ENCODE measurements at places on chromosomes 3 and 15.

- DNase-seq = no peak
These were observed 473.3 kb upstream of the NR2F2 start for GRCh38 chr15:95857124-95857757.

GRCh38 chr3:150299201-150299600, 108.9 kb upstream of the TSC22D2 start:
- DNase-seq = no peak

DNA sequence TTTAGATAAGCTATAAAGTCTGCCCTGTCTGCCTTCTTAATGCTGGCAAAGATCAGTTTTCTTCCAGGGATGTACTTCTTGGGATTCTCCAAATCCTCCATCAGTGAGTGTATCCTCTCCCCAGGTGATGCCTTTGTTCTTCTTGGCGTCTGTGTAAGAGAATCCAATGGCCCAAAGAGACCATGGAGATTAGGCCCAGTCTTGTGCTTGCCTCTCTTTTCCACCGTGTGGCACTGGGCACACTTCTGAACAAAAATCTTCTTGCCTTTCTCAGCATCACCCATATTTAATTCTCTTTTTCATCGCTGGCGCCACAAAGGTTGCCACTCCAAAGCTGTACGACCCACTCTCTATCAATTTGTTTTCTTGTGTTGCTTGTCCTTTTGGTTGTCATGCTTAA, 32.2 kb upstream of the TAMM41 start:
- no peak for DNase-seq

DNA sequence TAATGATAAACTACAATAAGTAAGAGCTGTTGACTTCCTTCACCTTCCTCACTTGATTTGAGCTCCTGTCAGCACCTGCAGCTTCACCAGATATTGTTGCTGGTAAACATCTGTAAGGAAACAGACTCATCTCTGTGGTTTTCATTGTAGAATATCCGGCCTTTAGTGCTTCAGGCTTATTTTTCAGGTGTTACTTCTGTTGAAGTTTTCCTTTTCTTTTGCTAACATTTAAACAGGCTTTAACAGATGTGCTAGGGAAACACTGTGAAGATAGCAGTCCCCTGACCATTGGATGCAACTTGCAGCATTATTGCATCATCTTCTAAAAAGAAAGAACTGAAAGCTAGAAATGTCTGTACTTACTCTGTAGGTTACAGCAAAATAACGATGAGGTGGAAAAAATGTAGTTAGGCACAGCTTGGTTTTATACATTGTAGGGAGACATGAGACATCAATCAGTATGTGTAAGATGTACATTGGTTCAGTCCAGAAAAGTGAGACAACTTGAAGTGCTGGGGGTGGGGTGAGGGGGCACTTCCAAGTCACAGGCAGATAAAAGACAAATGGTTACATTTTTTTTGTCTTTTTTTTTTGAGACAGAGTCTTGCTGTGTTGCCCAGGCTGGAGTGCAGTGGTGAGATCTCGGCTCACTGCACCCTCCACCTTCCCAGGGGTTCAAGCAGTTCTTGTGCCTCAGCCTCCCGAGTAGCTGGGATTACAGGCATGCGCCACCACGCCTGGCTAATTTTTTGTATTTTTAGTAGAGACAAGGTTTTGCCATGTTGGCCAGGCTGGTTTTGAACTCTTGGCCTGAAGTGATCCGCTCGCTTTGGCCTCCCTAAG, 10.2 kb downstream of the EDEM1 start:
- peak; percentile 32 for DNase-seq

DNA sequence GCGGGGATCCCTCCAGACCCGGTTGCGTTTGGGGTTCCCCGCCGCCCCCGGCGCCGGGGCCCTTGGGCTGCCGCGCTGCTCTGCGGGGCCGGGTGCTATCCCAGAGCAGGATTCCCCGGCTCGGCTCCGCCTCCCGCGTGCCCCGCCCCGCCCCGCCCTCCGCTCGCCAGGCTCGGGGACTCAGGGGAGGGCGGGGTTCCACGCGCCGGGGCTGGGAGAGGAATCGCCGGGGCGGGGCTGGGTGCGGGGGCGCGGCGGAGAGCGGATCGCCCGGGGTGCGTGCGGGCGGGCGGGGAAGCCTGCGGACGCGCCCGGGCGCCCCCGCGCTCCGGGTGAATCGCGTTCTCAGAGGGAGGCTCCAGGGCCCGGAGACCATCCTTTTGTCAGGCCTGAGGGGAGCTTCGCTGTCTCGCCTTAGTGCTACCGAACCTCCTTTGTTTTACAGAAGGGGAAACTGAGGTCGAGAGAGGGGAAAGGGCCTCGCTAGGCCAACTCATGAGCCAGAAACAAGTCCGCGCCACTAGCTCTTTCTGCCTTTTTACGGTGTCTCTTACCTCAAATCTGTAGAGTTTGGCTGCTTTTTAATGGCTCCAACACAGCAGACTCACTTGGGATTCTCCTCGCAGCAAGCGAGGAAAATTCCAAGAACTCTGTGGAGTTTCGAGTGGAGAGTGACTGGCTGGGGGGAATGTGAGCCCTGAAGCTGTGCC, at the start of gene TMEM158:
TMEM158 (minus strand) TSS at position 82 of the 710 bp plus-strand sequence. CDS start 260 bp downstream, outside the sequence.
- DNase-seq = no peak

DNA sequence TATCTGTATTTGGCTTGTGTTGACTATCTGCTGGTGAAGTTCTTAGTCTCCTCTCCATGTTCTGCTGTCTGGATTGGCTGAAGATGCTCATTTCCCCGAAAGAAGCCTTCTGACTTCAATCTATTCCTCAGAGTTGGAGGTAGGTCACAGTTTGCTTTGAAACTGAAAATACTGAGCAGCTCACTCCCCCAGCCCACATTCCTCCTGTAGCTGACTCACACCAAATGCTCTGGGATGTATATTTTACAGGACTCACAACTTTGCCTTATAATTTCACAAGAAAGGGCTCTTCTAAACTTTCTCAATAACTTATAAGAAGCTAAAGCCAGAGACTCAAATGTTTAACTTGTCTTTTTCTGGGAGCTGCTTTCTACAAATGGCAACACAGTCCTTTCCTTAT, 36.3 kb upstream of the SNX4 start:
- no peak for DNase-seq

GRCh38 chr3:138213398-138214085, 26.4 kb downstream of the ARMC8 start:
- no peak for DNase-seq

DNA sequence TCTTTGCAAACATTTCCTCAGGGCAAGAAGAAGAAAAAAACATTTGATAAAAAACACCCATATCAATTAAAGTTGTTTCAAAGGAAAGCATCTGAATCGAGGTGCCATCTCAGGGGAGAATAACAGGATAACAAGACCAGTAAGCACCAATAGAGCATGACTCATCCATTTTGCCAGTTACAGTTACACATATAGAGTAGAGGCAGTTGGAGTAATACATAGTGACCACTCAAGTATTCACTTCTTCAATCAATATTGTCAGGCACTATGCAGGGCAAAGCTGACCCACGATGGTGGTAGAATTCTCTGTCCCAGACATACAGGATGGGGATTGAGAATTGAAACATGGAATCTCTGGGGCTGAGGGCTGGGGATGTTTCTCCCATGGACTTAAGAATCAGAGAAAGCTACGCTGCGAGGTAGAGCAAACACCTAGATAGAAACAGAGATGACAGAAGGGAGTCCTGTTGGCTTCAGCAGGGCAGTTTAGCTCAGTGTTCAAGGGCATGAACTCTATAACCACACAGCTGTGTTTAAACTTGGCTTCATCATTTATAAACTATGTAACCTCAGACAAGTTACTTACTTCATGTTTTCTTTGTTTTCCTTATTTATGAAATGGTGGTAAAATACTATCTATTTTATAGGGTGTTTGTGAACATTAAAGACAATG, 186.4 kb upstream of the NANOGP8 start:
- DNase-seq = no peak

DNA sequence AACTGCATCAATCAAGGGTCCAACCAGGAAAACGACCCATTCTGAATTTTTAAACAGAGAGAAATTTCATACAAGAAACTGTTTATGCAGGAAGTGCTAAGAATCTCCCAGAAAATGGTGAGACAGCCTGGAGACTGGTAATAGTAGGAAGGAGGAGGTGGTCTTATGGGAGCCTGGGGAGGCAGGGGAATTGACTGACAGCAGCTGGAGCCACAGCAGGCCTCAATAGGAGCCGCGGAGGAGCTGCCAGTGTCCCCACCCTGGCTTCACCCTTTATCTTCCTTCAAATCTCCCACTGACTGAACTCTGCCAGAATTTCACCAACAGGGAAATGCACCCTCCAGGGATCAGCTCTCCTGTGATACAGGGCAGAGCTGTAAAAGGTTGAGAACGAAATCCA, 7.5 kb upstream of the C3orf80 start:
- no peak for DNase-seq

GRCh38 chr15:88397506-88397905, 69.7 kb downstream of the MRPL46 start:
- DNase-seq = no peak

DNA sequence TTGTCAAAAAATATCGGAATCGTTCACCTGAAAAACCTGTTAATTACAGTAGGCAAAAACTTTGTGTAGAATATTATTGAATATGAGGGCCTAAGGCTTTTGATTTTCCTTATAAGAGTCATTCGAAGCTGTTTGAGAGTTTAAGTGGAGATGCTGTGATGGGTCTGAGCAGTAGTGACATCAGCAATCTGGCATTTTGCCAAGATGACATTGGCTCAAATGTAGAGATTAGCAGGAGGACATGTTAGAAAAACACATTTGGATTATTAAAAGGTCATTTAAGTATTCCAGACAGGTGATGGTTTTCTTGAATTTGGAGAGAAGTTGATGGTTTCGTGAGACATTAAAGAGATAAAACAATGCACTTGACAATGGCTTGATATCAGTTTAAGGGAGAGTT, 12.9 kb downstream of the OR5AC2 start:
- DNase-seq = no peak

DNA sequence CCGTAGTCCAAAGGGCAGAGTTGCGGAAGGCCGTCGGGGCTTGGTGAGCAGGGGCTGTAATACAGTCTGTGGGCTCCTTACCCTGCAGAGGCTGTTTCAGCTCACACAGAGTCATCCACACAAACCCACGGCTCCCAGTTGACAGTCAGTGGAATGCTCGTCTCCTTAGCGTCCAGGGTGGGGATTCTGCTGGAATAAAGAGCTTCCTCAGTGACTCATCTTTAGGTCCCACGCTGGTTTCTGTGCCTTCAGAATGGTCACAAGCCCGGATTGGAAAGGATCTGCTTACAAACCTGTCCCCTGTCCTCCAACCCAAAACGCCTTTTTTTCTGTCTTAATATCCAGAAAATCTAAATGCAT, 201.3 kb upstream of the TPM1 start:
- DNase-seq = no peak

GRCh38 chr3:9008550-9009255, 45.4 kb upstream of the RAD18 start:
- no peak for DNase-seq

- peak; percentile 57 for DNase-seq
These were observed 1037.2 kb downstream of the IGSF11 start for GRCh38 chr3:117997201-117998049.

DNA sequence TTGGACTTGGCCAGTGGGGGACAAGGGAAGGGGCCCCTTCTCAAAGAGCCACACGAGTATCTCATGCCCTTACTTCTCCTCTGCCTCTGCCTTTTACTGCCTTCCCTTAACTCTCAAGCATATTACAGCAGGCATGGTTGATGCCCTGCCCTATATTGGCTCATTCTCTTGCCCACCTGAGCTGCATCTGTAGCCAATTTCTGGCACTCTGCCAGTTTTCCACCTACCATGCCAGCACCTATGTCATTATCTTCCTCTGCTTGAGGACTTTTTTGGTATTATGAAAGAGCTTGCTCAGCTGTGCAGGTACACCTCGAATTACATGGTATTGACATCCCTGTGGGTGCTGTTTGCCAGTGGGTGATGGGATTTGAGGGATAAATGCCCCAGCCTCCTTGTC, 181.8 kb downstream of the OXSM start:
- no peak for DNase-seq

All from AG09319 (cell line).